ENCODE measurements at places on chromosomes 6 and 20.

DNA sequence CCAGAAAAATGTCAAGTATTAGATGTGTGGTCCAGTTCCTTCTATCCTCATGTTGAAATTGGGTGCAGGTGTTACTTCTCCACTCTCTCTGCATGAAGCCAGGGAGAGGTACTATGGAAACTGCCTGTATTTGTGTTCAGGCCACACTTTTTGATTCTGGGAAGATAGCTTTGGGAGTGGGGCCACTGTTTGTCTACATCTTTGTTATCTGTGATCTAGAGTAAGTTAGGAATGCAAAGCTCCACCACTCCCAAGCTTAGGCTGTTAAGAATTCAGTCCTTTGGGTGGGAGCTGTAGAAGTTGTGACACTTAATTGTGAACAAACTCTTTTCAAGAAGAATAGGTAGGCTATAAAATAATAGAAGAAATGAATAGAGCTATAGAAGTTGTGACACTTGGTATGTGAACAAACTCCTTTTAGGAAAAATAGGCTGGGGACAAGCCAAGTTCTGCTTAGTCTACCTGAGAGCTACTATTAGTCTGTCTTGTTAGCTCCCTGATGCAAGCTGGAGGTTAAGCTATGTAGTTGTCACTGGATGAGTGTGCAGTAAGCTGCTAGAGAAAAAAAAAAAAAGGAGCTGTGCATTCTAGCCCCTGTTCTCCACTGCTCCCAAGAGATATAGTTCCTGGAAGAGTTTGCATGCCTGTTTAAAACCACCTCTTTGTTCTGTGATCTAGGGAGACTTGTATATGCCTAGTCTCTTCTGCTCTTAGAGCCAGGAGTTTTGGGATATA lies 7.1 kb upstream of the GFRAL start:
- no peak for DNase-seq

DNA sequence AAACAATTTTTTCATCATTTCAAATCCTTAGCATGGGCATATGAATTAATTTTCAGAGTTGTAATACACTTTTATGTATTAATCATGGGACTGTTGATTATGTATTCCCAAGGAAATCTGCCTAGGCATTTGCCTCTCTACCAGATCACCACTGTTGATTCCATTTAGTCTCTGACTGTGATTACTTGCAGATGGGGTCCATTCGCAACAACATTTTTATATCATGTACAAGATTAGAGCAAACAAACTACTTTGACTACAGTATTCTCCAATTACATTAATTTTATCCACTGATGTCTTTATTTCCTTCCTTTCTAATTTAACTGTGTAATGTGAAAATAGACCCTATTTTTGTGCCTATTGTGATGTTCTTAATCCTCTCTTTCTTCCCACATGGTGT lies 831.4 kb upstream of the SLC35B3 start:
- DNase-seq = no peak

DNA sequence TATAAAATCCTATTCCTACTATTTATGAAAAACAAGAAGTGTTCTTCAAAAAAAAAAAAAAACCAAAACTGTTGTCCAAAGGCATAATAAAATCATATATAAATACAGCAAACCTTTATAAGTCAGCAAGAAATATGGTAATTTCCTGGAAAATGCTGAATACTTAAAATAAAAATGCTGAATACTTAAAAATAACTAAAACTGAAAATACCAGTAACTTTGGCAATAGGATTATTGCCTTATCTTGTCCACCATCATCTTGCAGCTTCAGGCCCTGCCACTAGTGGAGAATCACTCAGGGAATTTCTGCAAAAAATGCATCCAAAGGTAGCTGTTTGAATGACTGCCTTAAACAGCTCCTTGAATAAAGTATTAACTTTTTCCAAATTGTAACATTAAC lies 24.5 kb downstream of the CCNC start:
- no peak for DNase-seq

DNA sequence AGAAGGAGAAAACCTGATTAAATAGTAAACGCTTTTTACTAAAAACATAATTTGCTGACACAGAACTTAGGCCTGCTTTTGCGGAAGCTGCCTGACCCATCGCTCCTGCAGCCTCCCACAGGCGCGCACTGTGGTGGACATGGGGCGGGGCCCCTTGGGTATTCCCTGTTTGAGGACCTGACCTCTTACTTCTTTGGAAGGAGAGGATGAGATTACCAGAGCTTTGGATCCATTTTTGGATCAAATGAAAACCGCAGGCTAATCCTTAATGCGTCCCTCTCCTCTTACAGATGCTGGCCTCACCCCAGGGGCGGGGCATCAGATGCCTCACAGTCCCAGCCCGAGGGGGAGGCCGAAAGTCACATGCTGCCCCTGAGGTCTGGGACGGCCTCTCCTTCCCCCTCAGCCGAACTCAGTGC lies 151.0 kb downstream of the SCML4 start:
- no peak for DNase-seq

DNA sequence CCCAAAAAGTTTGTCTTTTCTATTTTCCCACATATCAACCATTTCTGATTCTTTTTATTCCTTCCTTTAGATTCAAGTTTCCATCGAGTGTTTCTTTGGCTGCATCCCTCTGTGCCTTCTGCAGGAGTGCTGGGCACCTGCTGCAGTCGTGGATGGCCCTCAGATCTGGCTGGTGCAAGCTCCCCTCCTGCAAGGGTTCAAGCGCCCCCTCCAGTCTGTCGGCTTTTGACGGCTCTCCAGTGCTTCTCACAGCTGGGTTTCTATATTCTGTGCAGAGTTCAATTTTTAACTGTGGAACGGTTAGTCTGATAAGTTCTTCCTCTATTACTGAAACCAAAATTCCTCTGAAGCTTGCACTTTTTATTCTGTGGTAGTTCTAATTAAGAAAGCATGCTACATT lies 132.1 kb downstream of the HUS1B start:
- no peak for DNase-seq

GRCh38 chr6:26330859-26331217 lies 34.2 kb upstream of the BTN3A2 start:
- no peak for DNase-seq

- DNase-seq = no peak
Observed at GRCh38 chr6:165956874-165957273, 210.8 kb downstream of the TBXT start.

DNA sequence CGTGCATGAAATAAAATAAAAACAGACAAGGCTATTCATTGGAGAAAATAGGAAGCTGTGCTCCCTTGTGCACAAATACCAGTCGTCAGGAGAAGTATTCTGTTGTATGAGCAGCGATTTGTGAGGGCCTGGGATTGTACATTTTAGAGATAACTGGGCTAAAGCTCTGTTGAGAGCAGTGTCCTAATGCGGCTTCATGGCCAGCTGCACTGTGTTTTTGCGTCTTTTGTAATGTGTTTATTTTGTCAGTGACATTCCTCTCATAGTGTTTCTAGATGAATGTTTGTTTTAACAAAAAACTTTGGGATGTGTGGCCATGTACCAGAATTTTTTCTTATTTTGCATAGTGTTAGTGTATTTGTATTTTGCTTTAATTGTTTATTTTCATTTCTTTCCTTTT lies 14.8 kb downstream of the ERMARD start:
- DNase-seq = no peak

DNA sequence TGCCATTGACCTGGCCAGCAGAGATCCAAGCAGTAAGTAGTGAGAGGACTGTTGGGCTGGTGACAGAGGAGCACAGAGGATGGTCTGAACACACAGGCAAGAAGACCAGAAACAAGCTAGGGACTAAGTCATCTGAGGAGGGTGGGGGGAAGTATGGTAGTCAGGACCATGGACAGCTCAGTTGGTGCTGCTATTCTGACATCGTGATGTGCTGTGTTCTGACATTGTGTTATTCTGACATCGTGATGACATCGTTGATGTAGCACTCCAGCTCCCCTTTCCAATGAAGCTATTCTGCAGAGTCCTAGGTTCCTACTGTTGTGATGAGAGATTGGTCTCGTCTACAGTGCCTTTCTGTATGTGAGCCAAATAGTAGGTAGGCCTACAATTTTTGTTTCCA lies 28.7 kb downstream of the CFAP206 start:
- peak; percentile 37 for DNase-seq

DNA sequence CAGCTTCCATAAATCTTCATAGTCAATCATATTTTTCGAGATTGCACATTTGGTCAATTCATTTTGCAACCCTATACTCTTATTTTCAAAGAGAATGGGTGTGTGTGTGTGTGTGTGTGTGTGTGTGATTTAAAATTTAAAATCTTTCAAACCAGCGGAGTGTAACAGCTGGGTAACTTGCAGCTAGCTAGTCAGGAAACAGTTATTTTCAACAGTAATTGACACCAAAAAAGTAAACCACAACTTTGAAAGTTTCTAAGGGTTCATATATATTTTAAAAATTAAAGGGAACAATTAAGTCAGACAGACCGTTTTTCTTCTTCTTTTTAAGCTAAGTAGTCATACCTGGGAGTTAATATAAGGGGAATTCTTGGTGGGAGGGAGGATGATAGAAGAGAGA lies 57.0 kb downstream of the PRR18 start:
- no peak for DNase-seq

GRCh38 chr20:1124421-1124820 lies 6.0 kb downstream of the PSMF1 start:
- DNase-seq = no peak

- DNase-seq = no peak
Observed at GRCh38 chr20:10475225-10475624, 40.1 kb downstream of the SLX4IP start.

DNA sequence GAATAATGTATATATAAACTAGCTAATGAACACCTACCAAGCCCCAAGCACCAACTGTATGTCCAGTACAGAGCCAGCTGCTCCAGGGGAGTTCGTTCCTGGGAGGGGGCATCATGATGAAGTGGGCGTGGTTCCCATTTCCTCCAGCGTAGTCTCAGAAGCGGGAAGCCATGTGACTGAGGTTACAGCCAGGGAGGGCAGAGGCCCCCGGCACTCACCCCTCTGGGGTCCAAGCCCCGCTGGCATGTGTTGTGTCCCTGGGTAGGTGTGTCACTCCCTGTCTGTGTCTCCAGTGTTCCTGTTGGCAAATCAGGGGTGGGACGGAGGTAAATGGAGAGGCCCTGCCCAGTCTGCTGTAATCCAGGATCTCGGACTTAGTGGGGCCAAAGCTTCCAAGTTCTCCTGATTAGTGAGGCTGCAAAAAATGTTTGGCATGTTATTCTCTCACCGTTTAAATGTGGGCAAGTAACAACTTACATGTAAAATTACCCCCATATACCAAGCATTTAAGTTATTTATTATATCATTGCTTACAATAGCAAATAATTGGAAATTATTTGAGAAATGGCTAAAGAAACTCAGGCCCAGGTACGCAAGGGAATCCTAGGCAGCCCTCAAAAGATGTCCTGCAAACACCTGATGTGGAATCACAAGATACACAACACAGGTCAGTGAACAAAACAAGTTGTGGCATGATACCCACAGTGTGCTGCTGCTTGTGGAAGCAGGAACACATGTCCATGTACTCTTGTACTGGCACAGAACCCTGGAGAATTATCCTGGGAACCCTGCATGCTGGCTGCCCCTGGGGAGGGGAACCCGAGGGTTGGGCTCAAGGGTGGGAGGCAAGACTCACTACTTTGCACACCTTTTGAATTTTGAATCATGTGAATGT lies 22.2 kb downstream of the FAM110A start:
- DNase-seq = no peak

- no peak for DNase-seq
Observed at GRCh38 chr6:53115113-53115512, 33.5 kb downstream of the GCM1 start.

DNA sequence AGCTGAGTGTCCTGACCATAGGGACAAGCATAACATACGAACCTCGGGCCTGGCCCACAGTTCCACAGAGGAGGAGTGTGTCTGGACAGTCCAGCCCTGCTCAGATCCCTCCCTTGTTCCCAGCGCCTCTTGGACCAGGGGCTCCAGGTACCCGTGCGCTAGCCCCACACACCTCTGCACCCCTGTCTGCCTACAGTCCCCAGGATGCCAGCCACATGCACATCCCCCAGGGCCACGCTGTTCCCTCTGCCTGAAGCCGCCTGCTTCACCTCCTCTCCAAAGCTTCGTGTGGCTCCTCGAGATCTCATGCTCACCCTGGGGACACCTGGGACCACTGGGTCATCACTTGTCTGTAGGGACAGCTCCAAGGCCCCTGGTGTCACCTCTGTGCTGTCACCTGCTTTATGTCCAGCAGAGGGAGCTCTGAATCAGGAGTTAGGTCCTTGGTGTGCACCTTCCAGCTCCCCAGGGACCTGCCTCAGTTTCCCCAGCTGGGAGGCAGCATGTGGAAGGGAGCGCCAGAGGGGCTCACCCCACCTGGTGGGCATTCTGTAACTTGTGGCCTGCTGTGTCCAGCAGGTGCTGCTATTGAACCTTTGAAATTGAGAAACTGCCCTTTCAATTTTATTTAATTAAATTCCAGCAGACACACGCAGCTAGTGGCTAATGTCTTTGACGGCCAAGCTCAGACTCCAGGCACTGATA lies 7.3 kb upstream of the YTHDF1 start:
- DNase-seq = peak; percentile 56

DNA sequence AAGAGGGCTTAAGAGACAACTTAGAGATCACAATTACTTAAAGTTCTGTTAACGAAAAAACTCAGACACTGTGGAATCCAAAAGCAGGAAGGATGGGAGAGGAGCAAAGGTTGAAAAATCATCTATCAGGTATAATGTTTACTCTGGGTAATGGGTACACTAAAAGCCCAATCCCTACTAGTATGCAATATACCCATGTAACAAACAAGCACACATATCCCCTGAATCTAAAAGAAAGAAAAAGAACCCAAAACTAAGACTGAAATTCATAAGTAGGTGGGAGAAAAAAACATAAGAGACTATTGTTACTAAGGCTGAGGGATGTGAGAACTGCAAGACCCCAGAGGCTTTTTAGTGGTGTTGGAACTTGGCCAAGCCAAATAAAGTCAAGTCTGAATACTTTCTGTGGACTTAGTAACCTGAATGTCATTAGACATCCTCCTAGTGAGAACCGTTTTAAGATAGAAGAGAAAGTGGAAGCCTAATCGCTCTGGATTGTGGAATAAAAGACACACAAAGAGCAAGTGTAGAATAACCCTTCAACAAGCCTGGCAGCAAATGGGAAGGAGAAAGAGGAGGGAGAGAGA lies 189.4 kb upstream of the RNF217 start:
- DNase-seq = no peak

DNA sequence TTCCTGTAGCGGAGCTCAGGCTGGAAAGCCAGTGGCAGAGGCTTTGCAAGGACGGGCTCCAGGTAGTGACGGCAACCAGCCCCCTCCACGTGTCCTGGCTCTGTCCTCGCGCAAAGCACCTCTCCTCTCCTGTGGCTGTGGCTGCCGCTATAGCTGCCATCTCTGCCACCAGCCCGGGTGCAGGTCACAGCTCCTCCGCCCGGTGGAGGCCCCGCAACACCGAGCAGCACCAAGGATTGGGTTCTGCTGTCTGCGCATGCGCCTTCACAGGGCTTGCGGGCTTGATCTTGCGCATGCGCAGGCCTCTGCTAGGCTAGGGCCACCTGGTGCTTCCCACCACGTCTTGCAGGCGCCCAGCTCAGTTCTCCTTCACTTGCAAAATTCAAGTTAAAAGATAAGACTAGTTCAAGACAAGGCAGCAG lies 625.4 kb downstream of the QKI start:
- DNase-seq = peak; percentile 60

DNA sequence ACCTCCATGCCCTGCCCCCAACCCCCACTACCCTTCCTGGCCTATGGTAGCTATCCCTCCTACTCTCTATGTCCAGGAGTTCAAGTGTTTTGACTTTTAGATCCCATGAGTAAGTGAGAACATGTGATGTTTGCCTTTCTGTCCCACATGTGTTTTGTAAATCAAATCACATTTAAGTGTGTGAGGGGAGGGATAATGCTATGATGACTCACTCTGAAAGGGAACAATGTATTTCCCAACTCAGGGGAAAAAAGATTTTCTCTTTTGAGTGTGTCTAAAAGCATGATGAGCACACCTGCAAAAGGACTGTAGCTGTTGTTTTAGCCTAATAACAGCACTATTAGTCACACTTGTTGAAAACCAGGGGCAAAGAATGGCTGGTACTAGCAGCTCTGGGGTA lies 193.7 kb downstream of the GJA10 start:
- DNase-seq = no peak

All from activated naive CD8-positive, alpha-beta T cell treated with anti-CD3 and anti-CD28 coated beads, Interleukin-2, amount 10 ng/mL, durations not matched to agents 7 days and 5 days (primary cell).